Stimulated activated CD4-positive, alpha-beta T cell treated with anti-CD3 and anti-CD28 coated beads, Interleukin-15, amount 100 ng/mL, for 1 hour (primary cell): ENCODE measurements at places on chromosomes 1 and 21.

DNA sequence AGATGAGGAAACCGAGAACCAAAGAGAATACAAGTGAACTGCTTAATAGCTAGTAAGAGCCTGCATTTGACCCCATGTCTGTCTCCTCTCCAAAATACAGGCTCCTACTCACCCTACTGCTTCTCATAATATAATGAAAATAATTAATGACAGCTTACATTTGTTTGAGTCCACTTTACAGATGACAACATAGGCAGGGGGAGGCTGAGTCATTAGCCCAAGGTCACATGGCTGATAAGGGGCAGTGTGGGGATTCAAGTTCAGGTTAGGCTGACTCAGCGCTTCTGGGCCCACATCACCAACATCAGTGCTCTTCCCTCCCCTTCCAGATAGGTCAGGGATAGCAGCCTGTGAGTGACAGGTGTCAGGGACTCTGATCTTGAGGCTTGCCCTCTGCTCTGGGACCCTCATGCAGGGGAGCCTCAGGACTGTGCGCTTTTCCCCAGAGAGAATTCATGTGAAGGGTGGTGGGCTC lies 16.2 kb downstream of the AZIN2 start:
- no peak for DNase-seq

DNA sequence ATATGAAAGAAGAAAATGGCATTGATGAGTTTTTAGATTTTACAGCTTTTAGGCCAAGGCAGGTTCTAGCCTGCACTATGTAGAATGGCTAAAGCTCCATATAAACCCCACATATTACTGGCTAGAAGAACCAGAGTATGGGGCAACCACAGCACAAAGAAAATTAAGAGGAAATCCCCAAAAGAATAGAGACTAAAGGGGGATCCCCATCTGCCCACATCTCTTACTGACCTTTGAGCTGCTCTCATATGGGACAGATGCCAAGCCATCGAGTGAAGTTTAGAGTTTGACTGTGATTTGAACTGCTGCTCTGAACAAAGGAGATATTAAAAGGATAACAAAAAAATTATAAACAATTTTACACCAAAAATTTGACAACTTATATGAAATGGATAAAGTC lies 102.2 kb upstream of the HAO2 start:
- DNase-seq: no peak

DNA sequence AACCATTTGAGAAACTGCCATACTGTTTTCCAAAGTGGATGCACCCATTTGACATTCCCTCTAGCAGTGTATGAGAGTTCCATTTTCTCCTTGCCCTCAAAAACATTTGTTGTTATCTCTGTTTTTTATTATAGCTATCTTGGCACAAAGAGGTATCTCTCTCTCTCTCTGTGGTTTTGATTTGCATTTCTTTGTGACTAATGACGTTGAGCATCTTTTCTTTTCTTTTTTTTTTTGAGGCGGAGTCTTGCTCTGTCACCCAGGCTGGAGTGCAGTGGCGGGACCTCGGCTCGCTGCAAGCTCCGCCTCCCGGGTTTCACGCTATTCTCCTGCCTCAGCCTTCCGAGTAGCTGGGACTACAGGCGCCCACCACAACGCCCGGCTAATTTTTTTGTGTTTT lies 17.4 kb upstream of the ZMYM6 start:
- no peak for DNase-seq

DNA sequence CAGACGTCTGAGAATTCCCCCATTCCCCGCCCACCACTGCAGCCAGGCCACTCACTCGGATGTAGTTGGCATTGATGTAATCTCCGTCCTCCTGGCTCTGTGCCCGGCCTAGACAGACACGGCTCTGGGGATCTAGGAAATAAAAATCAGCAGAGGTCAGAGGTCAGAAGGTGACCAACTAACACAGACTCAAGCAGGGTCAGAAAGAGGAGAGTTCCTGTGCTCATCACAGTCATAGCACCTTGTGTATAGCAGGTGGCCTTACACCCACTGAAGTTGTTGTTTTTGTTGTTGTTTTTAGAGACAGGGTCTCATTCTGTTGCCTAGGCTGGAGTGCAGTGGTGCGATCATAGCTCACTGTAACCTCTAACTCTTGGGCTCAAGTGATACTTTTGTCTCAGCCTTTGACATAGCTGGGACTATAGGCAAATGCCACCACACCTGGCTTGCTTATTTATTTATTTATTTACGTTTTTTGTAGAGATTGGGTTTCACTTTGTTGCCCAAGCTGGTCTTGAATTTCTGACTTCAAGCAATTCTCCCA lies 4.9 kb downstream of the PTPN7 start:
- DNase-seq: no peak

DNA sequence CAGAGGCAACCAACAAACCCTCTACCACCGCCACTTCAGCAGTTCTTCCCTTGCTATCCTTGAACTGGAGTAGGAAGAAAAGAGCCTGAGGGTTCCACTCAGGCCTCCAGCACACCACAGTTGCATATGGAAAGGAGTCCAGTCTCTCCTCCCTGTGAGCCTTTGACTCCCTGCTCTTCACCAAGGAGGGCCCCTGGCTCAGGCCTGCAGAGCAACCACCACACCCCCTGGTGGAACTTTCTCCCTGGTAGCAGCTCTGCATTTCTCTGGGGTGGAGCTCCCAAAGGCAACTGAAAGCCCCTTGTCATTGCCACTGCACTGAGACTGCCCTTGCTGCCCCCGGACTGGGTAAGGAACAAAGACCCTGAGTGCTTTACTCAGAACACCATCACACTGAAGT lies 1021.5 kb upstream of the ADGRL2 start:
- no peak for DNase-seq
